Ammon's horn (tissue), 1 donor: ENCODE measurements at places on chromosomes 13 and 19.

DNA sequence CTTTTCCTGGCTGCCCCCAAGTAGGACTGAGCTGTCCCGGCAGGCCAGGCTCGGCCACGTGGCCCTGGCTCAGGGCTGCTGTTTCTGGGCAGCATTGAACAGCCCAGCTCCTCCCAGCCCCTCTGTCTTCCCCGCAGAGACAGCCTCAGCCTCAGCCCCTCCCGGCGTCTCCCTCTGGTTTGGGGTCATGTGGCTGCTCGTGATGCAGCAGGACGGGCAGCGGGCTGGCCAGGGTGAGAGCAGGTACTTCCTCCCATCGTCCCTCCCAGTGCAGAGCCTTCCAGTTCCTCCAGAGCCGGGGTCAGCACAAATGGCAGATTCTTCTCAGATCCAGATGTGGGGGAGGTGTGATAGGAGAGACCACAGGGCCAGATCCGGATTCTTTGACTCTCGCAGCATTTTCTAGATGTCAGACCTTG, 114.6 kb downstream of the KDM4B start:
- no peak for DNase-seq

DNA sequence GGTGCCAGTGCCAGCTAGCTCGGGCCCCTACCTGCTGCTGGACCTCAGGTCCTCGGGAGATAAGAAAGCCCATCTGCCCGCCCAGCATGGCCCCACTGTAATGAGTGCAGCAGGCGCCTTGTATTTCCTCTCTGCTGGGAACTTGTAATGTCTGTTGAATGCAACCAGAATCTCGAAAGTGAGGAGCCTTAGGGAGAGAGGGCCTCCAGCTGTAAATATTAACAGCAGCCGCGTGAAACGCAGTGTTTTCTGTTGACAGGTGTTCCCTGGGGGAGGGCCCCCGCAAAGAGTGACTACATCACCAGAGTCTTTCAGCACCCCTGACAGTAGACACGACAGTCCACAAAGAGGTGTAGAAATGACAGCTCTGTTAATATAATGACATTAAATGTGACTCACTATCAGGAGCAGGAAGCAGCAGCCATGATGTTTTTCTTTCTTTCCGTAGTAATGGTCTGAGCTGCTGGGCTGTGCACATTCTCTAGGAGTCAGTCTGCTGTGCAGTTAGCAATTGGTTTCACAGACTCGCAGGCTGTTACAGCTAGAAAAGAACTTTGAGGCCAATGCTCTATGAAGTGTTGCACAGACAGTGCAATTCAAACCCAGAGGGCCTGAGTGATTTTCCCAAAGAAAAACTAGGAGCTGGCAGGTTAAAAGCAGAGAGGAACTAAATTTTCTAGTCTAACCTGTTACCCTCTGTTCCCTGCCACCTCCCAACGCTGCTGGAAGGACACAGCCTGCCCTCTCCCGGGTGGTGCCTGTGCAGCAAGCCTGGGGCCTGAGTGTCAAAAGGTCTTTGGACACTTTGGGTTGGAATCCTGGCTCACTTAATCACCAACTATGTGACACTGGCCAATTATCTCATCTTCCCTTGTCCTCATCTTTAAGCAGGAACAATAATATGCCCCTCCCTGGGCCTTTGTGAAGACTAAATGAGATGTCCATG, 58.6 kb upstream of the WASF3 start:
- no peak for DNase-seq

- peak; percentile 39 for DNase-seq
These were observed 866 bp upstream of the ZSWIM4 start for GRCh38 chr19:13794398-13794756.

GRCh38 chr13:106533943-106534638, 1.4 kb downstream of the EFNB2 start:
- peak; percentile 56 for DNase-seq

- no peak for DNase-seq
These were observed 12.5 kb upstream of the KCNN1 start for GRCh38 chr19:17954401-17954800.

- DNase-seq = no peak
These were observed 621.6 kb downstream of the GPC6 start for GRCh38 chr13:93848247-93848646.
